Spinal cord (tissue), 10 donors: ENCODE measurements at places on chromosomes 2 and 18. TPM values are rescaled to one million over a fixed set of nuclear protein-coding genes. Genes with fewer than 3 reads are reported as not detected.

The DHRS9 gene
- polyA plus RNA-seq, result 3.3 TPM

DNA sequence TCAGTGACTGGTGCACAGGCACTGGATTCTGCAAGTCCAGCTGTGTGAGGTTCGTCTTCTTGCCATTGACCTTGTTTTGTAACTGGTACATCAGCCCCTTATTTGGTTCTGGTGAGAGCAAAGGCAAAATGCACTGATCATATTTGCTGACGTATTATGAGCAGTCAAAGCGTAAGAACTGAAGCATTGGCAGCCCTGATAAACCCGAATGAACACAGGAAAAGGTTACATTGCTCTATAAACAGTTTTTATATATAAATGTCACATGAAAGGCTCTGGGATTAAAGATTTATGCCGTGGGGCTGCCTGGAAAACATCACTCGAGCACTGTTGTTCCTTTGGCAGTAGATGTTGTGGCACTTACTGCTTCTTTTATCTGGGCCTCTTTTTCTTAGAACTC, 167.9 kb downstream of the IRS1 start:
- no peak overlapping the region for H3K27ac ChIP-seq
- no peak overlapping the region for H3K4me3 ChIP-seq
- H3K27me3 ChIP-seq, result no peaks in the 10 kb centered on the region
- H3K4me1 ChIP-seq, result no peaks in the 10 kb centered on the region

GRCh38 chr2:39730685-39731302, 48.3 kb downstream of the THUMPD2 start:
- H3K4me3 ChIP-seq, result no peak overlapping the region
- DNase-seq, result no peak
- no peaks in the 10 kb centered on the region for H3K4me1 ChIP-seq
- H3K27me3 ChIP-seq, result no peaks in the 10 kb centered on the region
- H3K27ac ChIP-seq, result no peak overlapping the region

GRCh38 chr2:116238511-116238910, 1576.0 kb upstream of the DDX18 start:
- H3K4me3 ChIP-seq, result no peak overlapping the region
- H3K27ac ChIP-seq, result no peak overlapping the region
- H3K36me3 ChIP-seq, result no peaks in the 10 kb centered on the region
- H3K4me1 ChIP-seq, result no peaks in the 10 kb centered on the region
- H3K27me3 ChIP-seq, result no peaks in the 10 kb centered on the region

- peak; percentile 50 for DNase-seq
- H3K36me3 ChIP-seq, result peaks cover 11% of the 10 kb centered on the region
- no peak overlapping the region for H3K4me3 ChIP-seq
- peaks cover 11% of the 10 kb centered on the region for H3K4me1 ChIP-seq
These were observed 134.6 kb downstream of the MAP4K4 start for GRCh38 chr2:101832114-101832513.

GRCh38 chr2:96202152-96202854, 6.3 kb downstream of the STARD7 start:
- no peaks in the 10 kb centered on the region for H3K27me3 ChIP-seq
- H3K36me3 ChIP-seq, result peaks cover 4% of the 10 kb centered on the region
- no peak overlapping the region for H3K4me3 ChIP-seq
- peaks cover 10% of the 10 kb centered on the region for H3K4me1 ChIP-seq

GRCh38 chr18:41022484-41022883, 932.5 kb upstream of the PIK3C3 start:
- no peaks in the 10 kb centered on the region for H3K36me3 ChIP-seq
- no peaks in the 10 kb centered on the region for H3K27me3 ChIP-seq
- H3K4me1 ChIP-seq, result no peaks in the 10 kb centered on the region
- no peak for DNase-seq

GRCh38 chr2:114156366-114157056, 266.6 kb downstream of the ACTR3 start:
- peaks cover 8% of the 10 kb centered on the region for H3K4me1 ChIP-seq
- DNase-seq, result peak; percentile 63
- no peaks in the 10 kb centered on the region for H3K36me3 ChIP-seq
- H3K27ac ChIP-seq, result no peak overlapping the region
- no peaks in the 10 kb centered on the region for H3K27me3 ChIP-seq

GRCh38 chr2:96436961-96437360, 68.2 kb downstream of the NEURL3 start:
- no peak for DNase-seq
- H3K27me3 ChIP-seq, result no peaks in the 10 kb centered on the region
- H3K4me3 ChIP-seq, result no peak overlapping the region
- H3K27ac ChIP-seq, result no peak overlapping the region
- no peaks in the 10 kb centered on the region for H3K4me1 ChIP-seq
